Femur (tissue), 1 donor: ENCODE measurements at places on chromosomes 3 and 15.

- DNase-seq = no peak
Measured at GRCh38 chr3:31705736-31706135, 173.0 kb downstream of the STT3B start.

DNA sequence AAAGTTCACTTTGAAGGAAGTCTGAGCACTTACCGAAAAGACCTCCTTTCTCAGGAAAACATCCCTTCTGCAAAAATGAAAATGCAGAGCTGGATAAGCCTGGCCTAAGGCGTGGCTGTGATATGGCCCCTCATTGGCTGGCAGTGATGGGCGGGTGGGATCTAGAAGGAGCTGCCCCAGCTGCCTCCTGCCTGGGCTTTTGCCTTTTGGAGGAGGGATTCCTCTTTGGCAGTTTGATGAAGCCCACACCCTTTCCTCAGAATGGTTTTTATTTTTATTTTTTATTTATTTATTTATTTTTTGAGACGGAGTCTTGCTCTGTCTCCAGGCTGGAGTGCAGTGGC is 4.0 kb upstream of the DZIP1L start:
- DNase-seq = no peak

DNA sequence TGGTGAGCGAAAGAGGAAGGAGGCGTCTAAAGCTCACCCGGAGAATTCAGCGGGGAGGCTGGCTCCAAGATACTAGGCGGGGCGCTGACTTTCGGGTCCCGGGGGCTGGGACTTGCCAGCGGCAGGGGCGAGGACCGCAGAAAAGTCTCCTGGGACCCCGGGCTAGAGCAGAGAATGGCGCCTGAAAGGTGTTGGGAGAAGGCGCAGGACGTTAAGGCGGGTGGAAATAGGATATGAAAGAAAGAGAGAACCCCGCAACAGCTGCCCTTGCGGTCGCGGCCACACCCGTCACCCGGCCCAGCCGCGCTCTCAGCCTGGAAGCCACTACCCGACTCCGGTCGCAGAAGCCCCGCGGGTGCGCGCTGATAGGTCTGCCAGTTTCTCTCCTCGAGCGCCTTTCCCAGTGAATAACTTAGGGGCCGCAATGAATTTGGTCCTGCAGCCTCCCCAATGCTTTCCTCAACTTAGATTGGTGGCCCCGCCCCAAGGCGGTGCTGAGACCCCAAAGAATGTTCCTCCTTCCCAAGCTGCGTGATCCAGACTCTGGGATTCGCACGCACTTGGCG is 604 bp downstream of the LTK start:
- DNase-seq = peak; percentile 38

DNA sequence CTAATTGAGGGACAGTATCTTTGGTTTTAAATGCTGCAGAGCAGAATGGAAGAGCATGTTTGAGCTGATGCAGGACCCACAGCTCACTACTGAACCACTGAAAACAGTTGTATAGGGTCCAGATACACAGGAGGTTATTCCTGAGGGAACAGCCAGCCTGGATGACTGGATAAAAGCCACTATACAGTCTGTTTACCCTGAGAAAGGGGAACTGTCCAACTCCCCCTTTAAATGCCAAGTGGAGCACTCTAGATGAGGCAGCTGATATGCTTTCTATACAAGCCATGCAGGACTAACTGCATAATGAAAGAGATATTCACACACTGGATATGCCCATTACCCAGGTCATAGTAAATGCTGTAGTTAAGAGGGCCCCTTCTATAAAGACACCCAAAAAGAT is 138.6 kb downstream of the IMPG2 start:
- no peak for DNase-seq

- DNase-seq = no peak
Measured at GRCh38 chr15:29773816-29774215, 48.5 kb downstream of the TJP1 start.

- DNase-seq = no peak
Measured at GRCh38 chr3:156837115-156837514, 11.0 kb downstream of the LEKR1 start.

- no peak for DNase-seq
Measured at GRCh38 chr15:84634228-84634837, 19.8 kb downstream of the WDR73 start.

- no peak for DNase-seq
Measured at GRCh38 chr3:116127464-116127863, 317.8 kb downstream of the LSAMP start.

GRCh38 chr3:5898106-5898505 is 710.6 kb downstream of the EDEM1 start:
- no peak for DNase-seq

DNA sequence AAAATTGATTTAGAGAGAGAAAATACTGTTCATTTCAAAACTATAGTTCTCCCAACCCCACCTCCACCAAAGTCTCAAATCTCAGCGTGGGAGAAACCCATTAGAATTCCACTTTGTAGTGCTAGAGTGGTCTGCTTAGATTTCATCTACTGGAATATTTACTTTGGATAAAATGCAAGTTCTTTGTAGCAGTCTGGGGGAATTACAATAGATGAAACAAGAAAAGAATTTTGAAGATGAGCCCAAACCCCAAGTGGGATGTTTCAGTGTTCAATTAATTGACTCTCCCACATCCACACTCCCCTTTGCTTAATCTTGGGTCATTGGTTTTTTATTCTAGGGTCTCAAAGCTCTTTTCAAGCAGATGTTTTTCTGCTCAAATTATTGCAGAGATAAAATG is 97.8 kb downstream of the RPL22L1 start:
- DNase-seq = no peak

- DNase-seq = no peak
Measured at GRCh38 chr15:22917556-22917955, 62.6 kb downstream of the CYFIP1 start.
